ENCODE measurements at places on chromosomes 11 and 22.

DNA sequence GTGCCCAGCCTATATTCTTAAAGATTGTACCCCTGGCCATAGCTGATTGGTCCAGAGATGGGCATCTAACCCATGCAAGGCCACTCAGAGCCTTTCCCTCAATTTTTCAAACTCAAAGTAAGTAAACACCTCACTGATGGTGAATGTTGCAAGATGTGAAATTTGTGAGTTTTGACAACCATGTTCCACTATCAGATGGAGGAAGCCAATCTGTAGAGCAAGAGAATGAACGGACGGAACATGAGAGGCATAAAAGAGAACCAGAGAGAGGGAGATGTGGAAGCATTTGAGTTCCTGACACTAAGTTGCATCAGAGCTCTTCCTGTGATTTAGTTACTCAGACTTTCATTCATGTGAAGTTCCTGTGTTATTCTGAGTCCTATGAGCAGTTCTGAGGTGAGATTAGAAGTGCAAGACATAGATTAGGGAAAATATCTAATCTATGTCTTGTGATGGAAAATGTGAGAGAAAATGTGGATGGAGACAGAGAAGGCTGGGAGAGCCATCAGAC, 73.3 kb downstream of the PRSS23 start:
- no peak for DNase-seq

DNA sequence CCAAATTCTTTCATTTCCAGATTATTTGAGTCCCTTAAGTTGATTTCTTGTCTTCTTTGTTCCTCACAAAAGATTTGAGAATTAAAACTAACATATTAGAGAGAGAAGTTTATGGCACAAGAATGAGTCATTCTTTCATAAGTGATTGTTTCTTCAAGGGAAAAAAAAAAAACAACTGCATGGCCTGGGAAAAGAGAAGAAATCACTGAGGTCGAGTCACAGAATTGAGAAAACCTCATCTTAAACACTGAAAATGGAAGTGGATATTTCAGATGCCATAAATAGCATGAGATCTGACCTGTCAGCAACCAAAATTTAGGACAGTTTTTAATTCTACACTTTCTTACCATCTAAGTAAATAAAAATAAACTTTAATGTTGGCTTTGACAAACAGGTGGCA, 87.2 kb downstream of the CWF19L2 start:
- DNase-seq = no peak

- DNase-seq = no peak
These were observed 31.8 kb upstream of the CCDC34 start for GRCh38 chr11:27394781-27395228.

- DNase-seq = no peak
These were observed 32.2 kb upstream of the ARFGAP3 start for GRCh38 chr22:42889304-42889703.

GRCh38 chr11:92070026-92070889, 154.4 kb upstream of the FAT3 start:
- DNase-seq = no peak

DNA sequence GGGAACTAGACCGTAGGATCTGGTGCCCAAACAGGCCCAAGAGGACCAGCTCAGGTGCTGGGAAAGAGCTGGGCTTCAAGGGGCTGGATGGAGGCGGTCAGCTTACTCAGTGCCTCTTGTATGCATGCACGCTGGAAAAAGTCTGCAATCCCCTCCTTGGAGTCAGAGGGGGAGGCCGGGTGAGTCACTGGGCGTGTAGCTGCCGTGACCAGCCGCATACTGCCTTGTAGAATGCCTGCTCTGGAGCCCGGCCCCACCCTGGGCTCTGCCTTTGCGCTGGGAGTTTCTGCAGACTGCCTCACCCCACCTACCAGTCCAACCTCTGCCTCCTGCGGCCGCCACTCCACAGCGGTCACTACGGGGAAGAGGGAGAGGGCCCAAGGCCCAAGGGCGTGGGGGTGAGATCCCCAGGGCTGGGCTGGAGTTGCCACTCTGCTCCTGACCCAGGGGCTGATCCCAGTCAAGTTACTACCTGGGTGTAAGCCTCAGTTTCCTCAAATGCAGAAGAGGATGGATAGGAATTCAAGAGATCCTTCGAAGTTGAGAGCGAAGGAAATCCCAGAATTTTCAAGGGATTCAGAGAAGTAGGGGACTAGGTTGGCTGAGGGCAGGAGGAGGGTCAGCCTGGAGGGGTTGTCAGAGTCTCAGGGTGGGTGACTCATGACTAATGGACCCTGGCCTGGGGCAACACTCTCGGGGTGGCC, 4.2 kb downstream of the MRGPRF start:
- DNase-seq = no peak

Data from activated T-cell treated with anti-CD3 and anti-CD28 coated beads for 48 hours (primary cell).